ENCODE measurements at places on chromosomes 13 and 19.
A peak's percentile ranks its signal among the peaks of the same experiment; 100 is the strongest.

DNA sequence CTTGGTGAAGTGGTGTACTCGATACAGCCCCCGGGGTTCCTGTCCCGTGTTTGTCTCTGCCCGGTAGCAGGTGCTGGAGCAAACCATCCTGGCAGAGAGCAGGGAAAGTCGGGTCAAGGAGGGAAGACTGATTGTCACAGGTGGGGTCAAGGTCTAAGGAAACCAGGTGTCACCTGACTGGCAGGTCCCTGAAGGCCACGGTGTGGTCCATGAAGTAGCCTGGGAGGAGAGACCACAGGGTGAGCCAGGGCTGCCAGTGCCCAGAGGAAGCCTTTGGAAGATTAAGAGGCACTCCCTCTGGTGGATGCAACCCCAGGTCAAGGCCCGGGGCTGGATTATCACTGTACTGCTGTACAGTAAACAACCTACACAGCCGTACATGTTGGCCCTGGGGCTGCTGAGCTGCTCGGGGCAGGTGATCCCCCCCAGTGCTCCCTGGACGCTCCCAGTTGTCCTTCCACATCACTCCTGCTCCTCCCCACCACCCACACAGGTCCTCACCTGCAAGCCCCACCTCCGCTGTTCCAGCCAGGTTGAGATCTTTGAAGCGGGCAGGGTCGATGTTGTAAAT, 6.0 kb upstream of the CCER2 start:
- DNase-seq: no peak

- no peak for DNase-seq
These were observed 703.7 kb downstream of the UQCRFS1 start for GRCh38 chr19:28509079-28509895.

- peak; percentile 51 for DNase-seq
These were observed 79.3 kb downstream of the KDM4B start for GRCh38 chr19:5048091-5048726.

DNA sequence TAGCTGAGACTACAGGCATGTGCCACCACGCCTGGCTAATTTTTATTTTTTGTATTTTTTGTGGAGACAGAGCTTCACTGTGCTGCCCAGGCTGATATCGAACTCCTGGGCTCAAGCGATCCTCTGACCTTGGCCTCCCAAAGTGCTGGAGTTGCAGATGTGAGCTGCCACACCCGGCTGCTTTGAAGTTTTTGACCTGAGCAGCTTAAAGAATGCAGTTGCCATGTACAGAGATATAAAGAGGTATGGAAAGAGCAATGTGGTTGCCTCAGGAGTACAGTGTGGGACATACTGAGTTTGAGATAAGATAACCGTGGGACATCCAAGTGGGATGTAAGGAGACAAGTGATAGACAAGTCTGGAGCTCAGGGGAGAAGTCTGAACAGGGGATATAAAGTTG, 82.7 kb upstream of the LSM14A start:
- no peak for DNase-seq

DNA sequence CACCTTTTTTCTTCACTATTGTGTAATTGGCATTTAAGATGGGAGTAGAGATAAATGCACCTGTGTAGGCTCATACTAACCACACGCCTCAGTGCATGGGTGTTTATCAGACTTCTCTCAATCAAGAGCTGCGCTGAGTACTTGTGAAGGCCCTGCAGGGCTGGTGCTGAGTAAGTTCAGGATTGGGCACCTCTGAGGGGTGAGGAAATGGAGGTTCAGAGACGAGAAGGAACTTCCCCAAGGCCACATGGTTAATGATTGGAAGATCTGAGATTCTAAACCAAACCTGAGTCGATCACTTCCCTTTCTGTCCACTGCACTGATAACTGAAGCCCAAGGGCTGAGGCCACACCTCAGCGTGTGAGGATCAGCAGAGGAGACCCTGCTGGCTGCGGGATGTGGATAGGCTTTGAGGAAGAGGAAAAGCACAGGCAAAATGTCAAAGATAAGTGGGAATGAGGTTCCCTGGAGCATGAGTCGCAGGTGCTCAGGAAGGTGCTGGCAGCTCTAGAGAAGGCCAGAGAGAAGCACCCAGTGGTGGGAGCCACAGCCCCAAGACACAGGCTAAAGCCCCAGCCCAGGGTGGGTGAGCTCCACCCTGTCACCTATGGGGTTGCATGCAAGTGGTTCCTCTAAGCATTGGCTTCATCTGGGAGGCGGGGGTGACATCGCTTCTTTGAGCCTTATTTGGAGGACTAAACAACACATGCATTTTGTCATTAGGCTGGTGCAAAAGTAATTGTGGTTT, 32.3 kb upstream of the GJB6 start:
- DNase-seq: no peak

- DNase-seq: no peak
These were observed 32.5 kb downstream of the BRD4 start for GRCh38 chr19:15299568-15300409.

DNA sequence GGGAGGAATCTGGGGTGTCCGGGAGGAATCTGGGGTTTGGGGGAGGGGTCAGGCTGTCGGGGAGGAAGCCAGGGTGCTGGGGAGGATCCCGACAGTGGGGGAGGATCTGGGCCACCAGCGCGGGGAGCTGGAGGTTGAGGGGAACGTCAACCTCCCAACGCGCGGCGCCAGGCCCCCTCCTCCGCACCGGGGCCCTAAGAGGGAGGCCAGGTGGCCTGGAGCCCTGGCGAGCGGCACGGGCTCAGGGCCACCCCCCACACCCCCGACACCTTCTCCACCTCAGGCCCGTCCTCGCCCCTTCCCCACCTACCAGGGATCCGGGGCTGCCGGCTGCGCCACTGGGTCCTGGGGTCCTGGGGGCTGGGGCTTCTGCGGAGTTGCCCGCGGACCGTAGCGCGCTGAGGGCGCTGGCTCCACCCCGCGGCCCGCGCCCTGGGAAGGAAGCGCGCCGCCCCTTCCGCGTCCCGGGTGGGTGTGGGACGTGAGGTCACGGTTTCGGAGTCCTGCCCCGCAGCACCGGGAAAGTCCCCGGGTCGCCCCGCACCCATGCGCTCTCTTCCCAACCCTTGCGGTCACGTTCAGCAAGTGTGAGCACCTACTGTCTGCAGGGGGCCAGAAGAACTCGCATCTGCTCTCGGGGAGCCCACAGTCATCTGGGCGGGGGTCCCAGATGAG, at the start of gene TICAM1:
TSS of gene TICAM1 (minus strand) at position 409 of the 675 bp plus-strand sequence. CDS start 13,335 bp downstream, outside the sequence.
- peak; percentile 78 for DNase-seq

GRCh38 chr13:43269037-43269481, 245.7 kb downstream of the DNAJC15 start:
- no peak for DNase-seq
